ENCODE measurements at places on chromosomes 12 and 14. TPM values are rescaled to one million over a fixed set of nuclear protein-coding genes. Genes with fewer than 3 reads are reported as not detected.

DNA sequence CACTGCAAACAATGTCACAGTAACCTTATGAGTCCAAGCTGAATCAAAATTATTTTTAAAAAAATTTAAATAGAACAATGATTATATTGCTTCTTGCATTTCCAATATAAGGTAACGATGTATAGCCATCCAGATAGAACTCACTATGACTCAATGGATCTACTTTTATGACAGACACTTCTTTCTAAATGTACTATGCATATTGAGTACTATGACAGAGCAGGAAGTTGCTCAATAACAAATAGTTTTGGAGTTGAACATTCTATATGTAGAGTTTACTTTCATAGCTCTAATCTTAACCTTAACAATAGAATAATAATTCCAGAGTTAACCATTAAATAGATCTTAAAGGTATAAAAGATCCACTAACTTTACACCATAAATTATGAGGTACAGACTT lies 46.7 kb upstream of the ALG10B start:
- DNase-seq, result no peak

DNA sequence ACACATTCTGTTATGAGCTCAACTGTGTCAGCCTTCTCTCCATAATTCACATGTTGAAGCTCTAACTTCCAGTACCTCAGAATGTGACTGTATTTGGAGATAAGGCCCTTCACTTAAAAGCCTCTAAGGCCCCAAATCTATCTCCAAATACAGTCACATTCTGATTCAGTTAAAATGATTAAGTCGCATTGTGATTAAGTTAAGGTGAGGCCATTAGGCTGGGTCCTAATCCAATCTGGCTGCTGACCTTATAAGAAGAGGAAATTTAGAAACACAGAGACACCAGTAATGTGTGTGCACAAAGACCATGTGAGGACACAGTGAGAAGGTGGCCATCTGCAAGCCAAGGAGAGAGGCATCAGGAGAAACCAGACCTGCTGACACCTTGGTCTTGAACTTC lies 141.6 kb downstream of the GXYLT1 start:
- DNase-seq, result no peak

DNA sequence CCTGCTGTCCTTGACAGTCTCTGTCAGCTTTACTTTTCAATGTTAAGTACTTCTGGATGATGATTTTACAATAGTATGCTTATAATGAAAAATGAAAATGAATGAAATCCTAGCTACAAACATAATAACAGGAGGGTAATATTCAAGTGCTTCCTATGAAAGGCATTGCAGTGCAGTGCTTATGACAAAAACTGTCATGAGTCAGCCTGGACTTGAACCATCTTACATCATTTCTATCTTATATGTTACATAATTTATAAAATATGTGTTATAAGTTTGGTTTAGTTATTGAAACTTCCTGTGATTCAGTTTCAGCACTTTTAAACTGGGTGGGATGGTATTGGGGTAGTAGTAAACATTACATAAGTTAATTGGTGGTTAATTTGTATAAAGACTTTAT lies 451.7 kb downstream of the TMEM117 start:
- DNase-seq, result no peak

The CD163L1 gene
- total RNA-seq, result not detected

DNA sequence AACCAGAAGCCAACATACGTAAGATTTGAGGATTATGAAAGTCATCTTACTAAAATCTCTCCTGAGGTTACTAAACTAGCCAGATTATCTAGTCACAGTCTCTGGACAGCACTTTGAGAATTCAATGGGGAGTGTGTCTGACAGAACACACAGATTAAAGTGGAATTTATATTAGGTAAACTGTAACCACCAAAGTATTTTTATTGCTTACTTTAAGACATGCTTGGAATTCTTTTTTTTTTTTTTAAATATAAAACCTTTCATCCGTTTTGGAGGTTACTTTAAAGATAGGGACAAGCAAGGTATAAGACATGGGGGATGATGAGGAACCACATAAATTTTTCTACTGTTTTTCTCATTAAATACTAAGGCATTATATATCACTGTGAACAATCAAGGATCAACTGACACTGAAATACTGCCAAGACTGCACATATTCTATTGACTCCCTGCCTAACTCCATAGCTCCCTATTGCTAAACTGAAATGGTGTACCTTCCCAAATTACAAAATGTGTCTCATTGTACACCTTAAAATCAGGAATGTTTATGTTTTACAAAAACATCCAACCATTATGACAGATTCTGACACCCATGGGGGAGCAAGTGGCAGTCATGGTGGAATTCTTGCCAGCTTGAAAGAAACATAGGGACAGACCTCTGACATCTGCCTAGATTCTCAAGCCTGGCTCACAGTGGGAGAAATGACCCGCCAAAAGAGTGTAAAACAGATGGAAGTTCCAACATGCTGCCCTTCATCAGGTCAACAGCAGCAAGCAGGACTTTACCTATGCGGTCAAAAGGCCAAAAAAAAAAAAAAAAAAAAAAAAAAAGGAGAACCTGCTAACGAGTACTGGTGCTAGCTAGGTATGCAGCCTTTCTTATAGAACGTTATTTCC lies 239.3 kb downstream of the MED13L start:
- no peak for DNase-seq

The BBOF1 gene
- 0.87 TPM for total RNA-seq

- DNase-seq, result no peak
Observed at GRCh38 chr12:63037746-63038712, 103.1 kb upstream of the PPM1H start.

DNA sequence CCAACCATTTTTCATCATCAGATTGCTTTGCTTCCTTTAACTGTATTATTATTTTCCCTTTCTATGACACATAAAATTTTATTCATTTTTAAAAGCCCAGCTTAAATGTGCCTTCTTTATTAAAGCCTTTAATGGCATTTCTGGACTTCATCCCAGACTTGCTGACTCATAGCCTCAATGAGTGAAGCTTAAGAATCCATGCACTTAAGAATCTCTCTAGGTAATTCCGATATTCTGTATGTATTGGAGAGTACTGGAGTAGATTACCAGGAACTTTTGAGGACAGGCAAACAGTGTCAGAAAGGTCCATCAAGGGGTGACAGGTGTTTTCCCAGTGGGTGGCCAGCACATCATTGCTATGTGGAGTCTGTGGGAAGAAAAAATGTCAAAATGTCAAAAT lies 107.9 kb downstream of the PTPRQ start:
- no peak for DNase-seq

The CACNA2D4 gene
- 5.9 TPM for total RNA-seq

The KLRF1 gene
- total RNA-seq, result 0.54 TPM

DNA sequence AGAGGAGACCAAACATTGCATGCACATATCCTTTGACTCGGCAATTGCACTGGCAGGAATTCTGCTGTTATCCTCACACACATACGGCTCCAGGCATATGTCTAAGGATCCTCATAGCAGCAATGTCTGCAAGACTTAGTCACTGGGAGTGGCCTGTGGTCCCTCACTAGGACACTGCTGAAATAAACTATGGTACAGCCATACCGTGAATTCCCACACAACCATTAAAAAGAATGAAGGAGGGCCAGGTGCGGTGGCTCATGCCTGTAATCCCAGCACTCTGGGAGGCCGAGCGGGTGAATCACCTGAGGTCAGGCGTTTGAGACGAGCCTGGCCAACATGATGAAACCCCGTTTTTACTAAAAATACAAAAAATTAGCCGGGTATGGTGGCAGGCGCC lies 105.1 kb downstream of the ZFP36L1 start:
- DNase-seq, result no peak

The ASCL1 gene
- not detected for total RNA-seq

- DNase-seq, result no peak
Observed at GRCh38 chr12:75177997-75178396, 31.6 kb downstream of the KCNC2 start.

Data from activated CD8-positive, alpha-beta memory T cell treated with anti-CD3 and anti-CD28 coated beads, Interleukin-2, amount 10 ng/mL, durations not matched to agents 7 days and 5 days (primary cell).